Stimulated activated CD4-positive, alpha-beta T cell treated with anti-CD3 and anti-CD28 coated beads, Interleukin-4, amount 100 ng/mL, for 24 hours (primary cell): ENCODE measurements at places on chromosomes 16 and 17.

- DNase-seq = no peak
Observed at GRCh38 chr16:6189216-6189615, 1091.6 kb upstream of the EEF2KMT start.

DNA sequence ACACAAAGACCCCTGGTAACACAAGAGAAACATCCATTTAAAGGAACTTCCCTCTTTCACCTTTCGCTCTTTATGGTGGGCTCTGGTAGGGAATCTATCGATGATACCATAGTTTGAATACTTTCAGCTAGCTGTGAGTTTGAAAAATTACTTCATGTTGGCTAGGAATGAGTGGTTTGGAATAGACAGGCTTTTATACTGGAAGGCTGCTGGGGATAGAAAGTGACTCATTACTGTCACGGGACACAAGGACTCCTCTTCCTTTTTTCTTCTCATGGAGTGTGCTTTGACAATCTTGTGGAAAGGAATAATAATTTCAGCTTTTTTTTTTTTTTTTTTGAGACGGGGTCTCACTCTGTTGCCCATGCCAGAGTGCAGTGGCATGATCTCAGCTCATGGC lies 76.9 kb downstream of the CYB561 start:
- DNase-seq = no peak

DNA sequence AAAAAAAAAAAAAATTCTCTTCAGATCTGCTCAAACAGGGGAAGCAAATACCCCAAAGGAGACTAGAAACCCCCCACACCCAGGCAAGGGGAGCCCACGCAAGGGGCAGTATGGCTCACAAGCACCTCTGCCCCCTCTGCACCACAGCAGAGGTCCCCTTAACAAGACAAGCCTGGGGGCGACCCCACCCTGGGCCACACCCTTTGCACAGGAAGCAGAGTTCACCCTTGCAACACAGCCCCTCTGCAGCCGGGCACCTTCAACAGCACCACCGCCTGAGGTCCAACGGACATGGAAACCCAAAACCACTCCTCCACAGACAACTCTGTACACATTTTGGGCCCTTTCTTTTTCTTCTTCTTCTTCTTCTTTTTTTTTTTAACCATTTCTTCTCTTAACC lies 12.8 kb downstream of the AXIN1 start:
- no peak for DNase-seq

GRCh38 chr17:27654654-27655524 lies 23.9 kb downstream of the LGALS9 start:
- peak; percentile 72 for DNase-seq

DNA sequence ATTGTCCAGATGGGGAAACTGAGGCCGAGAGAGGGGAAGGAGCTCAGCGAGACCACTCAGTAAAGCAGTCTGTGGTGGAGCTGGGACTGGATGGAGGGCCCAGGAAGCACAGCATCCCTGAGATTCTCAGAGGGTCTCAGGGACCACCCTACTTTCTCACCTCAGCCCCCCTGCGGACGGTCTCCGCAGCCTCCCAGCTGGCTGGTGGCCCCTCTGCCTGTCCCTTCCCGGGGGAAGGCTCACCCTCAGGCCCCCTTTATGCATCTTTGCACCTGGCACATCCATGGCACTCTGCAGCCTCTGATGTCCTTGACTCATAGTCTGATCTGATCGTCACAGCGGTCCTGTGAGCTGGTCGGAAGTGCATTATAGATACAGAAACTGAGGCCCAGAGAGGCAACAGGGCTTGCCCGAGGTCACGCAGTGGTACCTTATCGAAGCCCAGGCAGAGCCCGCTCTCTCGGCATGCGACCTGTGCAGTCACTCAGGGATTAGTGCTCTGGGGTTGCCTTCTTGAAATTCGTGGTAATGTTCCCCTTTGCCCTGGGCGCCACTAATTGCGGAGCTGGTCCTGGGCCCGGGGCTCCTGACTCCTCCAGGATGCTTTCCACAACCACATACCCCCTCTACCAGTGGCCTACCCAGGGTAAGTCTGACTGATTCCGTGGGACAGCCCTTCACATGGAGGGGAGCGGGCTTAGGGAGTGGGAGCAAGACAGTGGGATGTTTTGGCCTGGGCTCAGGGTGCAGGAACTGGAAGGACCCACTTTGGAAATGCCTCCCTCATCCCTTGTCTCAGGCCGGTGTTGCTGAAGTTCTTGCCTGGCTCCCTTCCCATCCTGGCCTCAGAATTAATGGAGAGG lies 24.4 kb downstream of the RAB11FIP4 start:
- no peak for DNase-seq
